ENCODE measurements at places on chromosomes 5 and 9.

- DNase-seq = no peak
These were observed 1075.4 kb upstream of the C9orf72 start for GRCh38 chr9:28648723-28649122.

DNA sequence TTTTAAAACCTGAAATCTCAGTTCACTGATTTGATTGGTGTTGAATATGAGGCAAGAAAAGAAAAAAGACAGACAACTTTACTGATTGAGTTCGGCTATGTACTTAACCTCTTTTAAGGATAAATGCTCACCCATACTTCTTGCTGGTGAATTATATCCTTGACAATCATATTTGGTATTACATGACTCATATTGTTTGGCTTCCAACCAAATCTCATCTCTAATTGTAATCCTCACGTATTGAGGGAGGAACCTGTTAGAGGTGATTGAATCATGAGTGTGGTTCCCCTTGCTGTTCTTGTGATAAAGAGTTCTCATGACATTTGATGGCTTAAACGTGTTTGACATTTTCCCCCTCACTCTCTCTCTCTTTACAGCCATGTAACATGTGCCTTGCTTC is 255.6 kb upstream of the IZUMO3 start:
- DNase-seq = no peak

GRCh38 chr5:148397968-148398595 is 14.3 kb downstream of the FBXO38 start:
- DNase-seq = no peak

- DNase-seq = no peak
These were observed 125.1 kb downstream of the GDNF start for GRCh38 chr5:37714756-37715155.
